ENCODE measurements at places on chromosomes 4 and X.

- no peak for DNase-seq
These were observed 203.7 kb downstream of the BMPR1B start for GRCh38 chr4:94961420-94961819.

DNA sequence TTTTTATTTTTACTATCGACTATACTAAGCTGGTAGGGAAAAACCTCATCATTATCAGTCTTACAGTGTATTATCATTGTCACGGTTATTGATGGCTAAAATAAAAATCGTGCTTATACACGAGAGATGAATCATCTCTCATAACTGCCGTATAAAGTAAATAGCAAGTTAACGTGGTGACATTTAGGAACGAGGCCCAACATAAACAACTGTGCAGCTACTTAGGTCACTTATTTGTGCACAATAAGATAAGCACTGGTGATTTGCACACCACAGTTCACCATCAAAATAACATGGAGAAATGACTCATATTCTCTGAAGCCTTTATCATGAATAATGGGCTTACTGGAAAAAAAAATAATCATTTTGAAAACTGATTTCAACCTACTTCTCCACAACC lies 482.0 kb upstream of the TENM3 start:
- no peak for DNase-seq

DNA sequence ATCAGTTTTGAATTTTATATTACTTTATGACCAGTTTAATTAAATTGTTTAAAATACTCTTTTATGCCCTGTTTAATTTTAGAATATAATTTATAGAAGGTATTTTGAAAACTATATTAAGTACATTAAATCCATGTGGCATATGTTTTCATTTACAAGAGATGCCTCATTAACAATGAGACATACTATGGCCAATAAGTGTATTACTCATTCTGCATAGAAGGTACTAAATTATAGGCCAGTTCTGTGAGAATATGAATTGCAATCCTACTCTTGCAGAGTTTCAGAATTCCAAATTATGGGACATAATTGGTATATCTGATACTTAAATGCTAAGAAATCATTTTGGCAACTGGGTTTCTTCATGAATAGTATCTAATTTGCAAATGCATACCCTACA lies 951.1 kb downstream of the FAT4 start:
- DNase-seq = no peak

- DNase-seq = no peak
These were observed 569 bp downstream of the RPS3A start for GRCh38 chr4:151099976-151100417.

GRCh38 chr4:181776264-181777054 lies 466.7 kb upstream of the TENM3 start:
- DNase-seq = no peak

- DNase-seq = no peak
These were observed 1.8 kb downstream of the MAD2L1 start for GRCh38 chr4:120064887-120065286.

DNA sequence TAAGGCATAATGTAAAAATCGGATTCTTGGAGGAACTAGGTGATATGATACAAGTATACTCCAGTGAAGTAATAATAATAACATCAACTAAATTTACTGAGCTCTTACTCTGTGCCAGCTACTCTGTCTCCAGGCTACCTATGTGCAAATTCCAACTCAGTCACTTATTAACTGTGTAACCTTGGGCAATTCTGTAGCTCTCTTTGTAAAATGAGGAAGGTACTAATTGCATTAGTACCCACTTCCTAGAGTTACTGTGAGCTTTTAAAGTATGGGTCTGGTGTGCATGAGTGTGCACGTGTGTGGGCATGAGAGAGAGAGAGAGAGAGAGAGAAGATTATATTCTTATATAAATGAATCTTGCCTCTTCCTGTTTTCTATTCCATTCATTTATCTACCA lies 169.9 kb downstream of the KCNIP4 start:
- no peak for DNase-seq
